ENCODE measurements at places on chromosomes 5 and 9.

GRCh38 chr9:86368871-86369521 lies 14.8 kb upstream of the TUT7 start:
- DNase-seq = no peak

GRCh38 chr9:135526089-135526729 lies 5.0 kb downstream of the LCN1 start:
- DNase-seq = no peak

- DNase-seq = no peak
Observed at GRCh38 chr5:157189223-157189622, 8.6 kb downstream of the ITK start.

- no peak for DNase-seq
Observed at GRCh38 chr5:132425975-132426524, 56.5 kb downstream of the SLC22A5 start.

DNA sequence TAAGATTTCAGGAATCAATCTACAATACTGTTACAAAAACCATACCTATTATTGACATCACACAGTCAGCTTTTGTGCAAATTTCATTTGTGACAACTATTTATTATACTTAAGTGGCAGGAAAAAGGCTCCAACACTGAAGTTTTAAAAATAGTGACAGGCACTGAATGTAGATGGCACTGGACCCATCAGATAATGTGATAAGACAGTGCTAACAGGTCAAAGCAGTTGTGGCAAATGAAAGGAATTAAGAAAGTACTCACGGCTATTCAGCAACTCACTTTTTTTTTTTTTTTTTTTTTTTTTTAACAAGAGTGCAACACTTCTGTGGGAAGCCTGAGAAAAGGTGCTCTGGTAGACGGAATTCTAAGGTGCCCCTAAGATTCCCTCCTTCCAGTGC lies 115.0 kb upstream of the MEF2C start:
- DNase-seq = no peak

DNA sequence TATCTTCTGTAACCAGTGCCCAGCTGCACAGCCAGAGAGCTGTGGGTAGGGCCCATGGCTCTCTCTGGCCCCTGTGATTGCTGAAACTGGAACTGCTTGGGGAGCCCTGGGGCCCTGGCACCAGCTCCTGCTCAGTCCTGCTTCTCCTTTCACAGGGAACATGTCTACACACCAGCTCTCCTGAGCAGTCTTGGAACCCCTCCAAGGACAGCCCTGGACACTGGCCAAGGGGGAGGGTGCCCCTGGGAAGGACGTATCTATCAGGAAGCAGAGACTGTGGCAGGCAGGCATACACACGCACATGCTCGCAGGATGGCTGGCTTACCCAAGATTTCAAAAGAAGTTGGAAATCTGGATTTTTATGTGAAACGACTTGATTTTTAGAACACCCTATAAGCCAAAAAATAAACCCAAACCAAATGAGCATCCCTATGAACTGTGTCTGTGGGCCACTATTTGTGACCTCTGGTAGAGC lies 8.8 kb upstream of the TRAF1 start:
- DNase-seq = peak; percentile 86

DNA sequence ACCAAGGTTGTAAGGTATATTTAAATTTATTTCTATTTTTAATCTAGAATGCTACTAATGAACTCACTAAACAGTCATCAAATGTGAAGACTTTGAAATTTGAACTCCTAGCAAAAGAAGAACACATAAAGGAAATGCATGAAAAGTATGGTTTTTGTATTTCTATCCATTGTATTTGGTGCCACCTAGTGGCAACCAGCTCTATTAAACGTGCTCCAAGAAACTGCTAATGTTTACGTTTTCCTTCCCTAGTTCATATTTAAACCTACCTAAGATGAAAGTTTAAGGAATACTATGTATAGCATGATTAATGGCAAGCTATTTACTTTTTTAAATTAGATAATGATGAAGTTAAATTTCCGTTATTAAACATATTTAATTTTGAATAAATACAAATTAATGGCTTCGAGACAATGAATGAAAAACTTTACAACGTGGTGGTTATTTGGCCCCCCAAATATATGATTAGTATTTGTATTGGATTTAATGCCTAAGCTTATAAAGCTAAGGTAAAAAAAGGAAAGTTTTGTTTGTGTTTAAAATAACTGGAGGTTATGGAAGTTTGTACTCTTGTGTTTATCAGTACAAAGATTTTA lies 115.9 kb upstream of the SH3GL2 start:
- DNase-seq = peak; percentile 86

DNA sequence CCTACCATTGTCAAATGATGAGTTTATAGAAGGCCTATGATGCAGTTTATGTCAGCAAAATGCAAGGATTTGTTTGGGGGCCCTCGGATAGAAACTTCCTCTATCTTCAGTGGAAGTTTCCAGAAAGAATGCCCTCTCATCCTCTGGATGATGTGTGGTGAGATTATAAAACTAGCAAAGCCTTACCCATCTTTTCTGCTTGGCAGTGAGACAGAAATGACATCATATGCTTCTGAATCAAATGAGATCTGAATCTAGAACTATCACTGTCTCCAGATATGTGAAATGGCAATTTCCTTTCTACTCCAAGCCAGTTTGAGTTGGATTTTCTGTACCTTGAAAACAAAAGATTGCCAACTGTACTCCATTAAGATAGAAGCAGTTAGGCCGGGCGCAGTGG lies 60.4 kb upstream of the CKMT2 start:
- DNase-seq = no peak

DNA sequence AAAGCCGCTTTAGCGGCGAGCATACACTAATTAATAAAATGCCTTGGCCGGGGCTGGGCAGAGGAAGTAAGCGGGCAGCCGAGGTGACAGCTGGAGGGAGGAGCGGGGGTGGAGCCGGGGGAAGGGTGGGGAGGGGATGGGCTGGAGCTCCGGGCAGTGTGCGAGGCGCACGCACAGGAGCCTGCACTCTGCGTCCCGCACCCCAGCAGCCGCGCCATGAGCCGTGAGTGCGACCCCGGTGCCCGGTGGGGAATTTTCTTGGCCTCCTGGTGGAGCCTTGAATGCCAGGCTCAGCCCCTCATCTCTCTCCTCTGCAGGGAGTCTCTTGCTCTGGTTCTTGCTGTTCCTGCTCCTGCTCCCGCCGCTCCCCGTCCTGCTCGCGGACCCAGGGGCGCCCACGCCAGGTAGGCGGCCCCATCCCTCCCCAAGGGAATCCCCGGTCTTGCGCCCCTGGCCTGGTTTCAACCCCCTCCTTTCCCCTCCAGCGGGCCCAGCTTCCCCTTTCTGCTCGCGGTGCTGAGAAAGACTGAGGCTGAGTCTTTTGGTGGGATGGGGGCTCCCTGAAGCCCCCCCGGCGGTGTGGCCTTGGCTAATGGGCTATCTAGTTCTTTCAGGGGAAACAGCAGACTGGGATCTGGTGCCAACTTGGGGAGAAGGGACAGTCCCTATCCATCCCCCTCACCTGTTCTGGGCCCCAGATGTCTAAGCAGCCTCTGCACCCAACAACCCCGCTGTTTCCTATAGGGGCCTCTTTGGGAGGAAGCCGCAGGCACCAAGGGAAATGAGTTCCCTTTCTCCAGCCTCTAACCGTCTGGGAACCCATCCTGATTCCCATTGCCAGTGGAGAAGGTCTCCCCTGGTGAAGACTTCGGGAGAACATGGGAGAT lies at the start of gene PTGS1:
TSS of gene PTGS1 (plus strand) at position 156 of the 887 bp plus-strand sequence. CDS start at position 217, 61 bp downstream.
- peak; percentile 64 for DNase-seq

- DNase-seq = no peak
Observed at GRCh38 chr9:84493284-84493947, 152.9 kb upstream of the SLC28A3 start.

GRCh38 chr9:15205632-15206420 lies 101.2 kb downstream of the TTC39B start:
- peak; percentile 6 for DNase-seq

DNA sequence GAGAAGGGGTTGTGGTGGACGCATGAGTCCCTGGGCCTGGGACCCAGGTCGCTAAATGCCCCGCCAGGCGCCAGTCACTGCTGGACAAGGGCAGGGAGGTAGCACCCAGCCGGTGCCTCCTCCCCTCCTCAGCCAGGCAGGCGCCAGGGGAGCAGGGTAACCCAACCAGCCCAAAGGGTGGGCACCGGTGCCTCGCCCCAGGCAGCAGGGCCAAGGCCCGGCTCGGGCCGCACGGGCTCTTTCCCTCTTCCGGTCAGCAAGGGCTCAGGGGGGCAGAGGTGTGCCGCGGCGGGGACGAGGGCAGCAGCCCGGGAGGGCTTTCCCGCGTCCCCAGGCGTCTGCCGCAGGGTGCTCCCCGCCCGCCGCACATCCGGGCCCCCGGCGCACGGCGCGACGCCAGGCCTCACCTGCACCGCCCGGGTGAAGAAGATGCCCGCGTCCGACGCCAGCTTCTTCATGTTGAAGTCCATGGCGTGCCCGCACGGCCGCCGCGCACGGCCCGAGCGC lies 393 bp downstream of the SH3GLB2 start:
- peak; percentile 88 for DNase-seq

DNA sequence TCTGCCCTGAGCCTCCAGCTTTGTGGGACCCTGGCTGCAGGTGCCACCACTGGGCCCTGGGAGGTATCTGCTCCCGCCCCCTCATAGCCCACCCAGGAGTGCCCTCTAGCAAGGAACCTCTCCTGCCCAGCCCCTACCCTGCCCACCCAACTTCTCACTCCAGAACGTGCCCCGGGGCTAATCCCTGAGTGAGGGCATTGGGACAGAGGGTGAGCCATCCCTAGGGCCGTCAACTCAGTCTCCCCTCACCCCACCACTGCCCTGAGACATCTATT lies 2.7 kb upstream of the RASGEF1C start:
- no peak for DNase-seq

DNA sequence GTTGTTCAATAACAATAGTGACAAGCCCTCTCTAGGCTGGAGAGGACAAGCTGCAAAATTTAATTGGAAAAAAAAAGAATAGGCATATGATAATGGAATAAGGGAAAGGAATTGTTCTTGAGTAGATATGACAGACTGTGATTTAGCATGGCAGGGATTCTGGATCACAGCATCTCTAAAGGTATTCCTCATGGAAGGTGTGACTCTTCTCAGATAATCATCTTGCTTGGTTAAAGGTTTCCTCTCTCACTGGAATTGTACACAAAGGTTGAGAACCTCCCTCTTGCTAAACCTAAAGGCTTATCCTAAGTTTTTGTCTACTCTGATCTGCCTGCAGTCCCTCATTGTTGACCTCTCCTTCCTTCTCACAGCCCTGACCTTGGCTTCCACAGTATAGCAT lies 31.6 kb downstream of the ELOVL7 start:
- DNase-seq = no peak

DNA sequence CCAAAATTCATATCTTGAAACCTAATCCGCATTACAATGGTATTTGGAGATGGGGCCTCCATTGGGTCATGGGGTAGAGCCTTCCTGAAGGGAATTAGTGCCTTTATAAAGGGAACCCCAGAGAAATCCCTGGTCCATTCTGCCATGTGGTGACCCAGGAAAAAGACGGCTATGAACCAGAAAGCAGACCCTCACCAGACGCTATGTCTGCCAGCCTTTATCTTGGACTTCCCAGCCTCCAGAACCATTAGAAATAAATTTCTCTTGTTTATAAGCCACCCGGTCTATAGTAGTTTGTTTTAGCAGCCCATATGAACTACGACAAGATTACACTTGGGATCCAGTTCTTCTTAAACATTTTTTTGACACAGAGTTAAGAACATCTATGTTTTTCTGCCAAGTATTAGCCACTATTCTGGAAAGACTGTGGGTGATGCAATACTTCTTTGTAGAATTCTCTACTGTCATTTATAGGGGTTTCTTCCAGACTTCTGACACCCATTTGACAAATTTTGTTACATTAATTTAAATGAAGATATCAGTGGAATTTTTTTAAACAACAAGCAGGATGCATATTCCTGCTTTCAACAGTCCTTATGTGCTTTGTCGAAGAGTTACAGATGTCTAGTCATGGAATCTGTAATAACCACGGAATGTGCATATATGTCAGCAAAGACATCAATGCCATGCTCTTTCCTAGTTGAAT lies 572.4 kb downstream of the NR2F1-AS1 start:
- no peak for DNase-seq

DNA sequence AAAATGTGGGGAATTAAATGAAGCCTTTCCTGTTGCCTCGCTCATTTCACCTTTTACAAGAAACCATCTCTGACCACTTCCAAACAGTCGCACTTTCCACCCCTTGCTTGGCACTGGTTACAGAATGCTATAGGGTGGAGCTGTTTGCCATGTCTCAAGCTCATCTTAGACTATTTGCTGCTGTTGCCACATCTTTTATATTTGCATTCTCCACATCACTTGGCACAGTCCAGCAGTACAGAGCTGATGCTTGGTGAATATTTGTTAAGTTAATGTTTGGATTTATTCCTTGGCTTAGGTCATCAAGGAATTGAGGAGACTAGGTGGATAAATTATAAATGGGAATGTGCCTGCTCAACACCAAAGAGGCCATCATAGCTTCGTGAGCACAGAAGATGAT lies 53.2 kb downstream of the GNA14 start:
- no peak for DNase-seq

DNA sequence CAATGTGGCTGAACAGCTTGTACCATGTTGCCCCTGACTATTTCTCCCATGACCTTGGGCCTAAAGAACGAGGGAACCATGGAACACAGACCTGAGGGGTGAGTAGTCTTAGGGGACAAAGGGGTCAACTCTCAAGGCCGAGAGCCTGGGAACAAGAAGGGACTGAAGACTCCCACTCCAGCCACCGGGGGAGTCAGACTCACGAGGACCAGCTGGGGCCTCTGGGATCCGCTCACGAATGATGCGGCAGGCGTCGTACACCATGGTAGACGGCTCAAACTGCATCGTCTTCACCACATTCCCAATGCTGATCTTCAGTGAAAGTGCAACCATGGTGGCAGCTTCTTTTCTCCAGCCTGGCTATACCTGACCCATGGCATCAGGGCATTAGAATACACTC lies 6.6 kb downstream of the TLN1 start:
- DNase-seq = no peak

- peak; percentile 79 for DNase-seq
Observed at GRCh38 chr9:33466565-33467495, 6.9 kb downstream of the NOL6 start.

- DNase-seq = no peak
Observed at GRCh38 chr9:87880683-87881082, 2.0 kb upstream of the SPATA31E1 start.

GRCh38 chr5:176550275-176550831 lies 1.2 kb downstream of the CDHR2 start:
- DNase-seq = no peak

DNA sequence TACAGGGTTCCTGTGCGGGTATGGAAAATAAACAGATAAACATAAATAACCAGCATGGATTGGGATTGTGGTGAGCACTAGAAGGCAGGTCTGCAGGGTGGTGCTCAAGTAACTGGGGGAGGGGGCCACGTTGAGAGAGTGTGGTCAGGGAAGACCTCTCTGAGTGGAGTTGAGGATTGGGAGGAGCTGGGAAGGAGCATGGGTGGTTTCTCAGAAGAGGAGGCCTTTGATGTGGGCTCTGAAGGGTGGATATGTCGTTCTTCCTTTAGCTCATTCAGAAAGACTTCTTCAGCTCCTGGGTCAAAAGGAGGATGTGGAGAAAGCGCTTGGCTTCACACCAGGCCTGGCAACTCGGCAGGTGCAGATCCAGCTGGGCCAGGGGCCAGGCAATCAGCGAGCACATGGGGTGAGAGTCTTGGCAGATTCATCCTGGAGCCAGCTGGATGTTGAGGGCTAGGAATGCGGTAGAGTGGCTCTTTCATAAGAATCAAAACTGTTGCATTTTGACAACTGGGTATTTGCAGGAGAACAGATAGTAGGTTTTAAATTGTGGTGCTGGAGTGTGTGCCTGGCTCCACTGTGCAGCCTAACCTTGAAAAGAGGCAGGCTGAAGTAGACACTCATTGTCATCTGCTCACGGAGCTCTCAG lies 71.7 kb downstream of the PCSK5 start:
- DNase-seq = no peak

Data from Karpas-422 (cell line).